Pons (tissue), 1 donor: ENCODE measurements at places on chromosomes 7 and 10.
A peak's percentile ranks its signal among the peaks of the same experiment; 100 is the strongest.

- no peak for DNase-seq
Measured at GRCh38 chr10:22334414-22335172, 10.7 kb upstream of the SPAG6 start.

DNA sequence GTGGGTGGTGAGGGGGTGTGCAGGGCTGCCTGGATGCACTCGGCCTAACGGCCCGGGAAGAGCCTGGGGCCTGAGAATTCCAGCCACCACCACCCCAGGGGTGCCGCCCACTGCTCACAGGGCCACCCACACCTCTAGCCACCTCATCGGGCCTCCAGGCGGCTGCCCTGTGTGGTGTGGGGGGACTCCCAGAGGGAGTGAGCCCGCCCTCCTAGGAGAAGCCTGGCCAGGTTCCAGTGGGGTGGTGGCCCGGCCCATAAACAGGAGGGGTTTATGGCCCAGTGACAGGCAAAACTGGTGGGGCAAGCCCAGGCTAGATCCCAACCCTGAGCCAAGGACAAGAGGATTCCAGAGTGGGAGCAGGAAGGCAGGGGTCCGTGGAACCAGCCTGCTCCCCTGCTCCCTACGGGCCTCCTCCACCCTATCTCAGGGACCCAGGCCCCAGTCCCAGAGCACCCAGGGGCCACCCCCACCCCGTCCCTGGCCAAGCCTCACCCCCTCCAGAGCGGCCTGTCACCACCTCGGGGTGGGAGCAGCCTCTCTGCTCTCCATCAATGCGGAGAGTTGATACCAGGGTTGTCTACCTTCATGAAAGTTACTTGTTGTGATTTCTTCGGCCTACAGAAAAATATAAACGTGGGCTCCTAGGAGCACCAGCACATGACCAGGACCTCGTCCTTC is 20.2 kb upstream of the PDGFA start:
- no peak for DNase-seq

- no peak for DNase-seq
Measured at GRCh38 chr10:24822590-24822989, 98.9 kb upstream of the ARHGAP21 start.

DNA sequence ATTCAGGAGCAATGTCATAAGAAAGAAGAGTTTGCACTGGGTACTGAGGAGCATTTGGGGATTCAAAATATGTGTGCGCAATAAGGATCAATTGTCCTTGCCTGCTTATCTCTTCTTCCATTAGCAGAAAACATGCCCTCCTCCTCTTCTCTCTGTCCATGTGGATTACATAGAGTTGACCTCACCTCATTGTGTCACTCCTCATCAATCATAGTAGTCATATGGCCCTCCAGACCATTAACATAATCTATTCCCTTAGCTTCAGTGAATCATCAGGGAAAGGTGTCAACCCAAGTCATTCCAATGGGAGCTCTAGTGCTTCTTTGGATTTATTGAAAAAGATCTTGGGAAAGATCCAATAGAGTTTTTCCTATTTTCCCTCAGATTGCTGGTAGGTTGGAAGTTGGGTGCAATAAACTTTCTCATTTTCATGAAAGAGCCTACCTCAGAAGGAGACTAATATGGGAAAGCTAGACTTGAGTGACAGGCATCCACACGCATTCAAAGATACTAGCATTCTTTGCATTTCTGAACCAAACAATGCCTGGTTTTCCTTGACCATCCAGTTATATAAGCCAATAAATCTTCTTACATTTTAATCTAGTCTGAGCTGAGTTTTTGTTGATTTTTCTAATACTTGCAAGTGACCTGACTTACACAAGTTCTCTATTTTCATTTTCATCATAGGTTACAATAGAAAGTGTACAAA is 71.5 kb upstream of the FAM13C start:
- no peak for DNase-seq

DNA sequence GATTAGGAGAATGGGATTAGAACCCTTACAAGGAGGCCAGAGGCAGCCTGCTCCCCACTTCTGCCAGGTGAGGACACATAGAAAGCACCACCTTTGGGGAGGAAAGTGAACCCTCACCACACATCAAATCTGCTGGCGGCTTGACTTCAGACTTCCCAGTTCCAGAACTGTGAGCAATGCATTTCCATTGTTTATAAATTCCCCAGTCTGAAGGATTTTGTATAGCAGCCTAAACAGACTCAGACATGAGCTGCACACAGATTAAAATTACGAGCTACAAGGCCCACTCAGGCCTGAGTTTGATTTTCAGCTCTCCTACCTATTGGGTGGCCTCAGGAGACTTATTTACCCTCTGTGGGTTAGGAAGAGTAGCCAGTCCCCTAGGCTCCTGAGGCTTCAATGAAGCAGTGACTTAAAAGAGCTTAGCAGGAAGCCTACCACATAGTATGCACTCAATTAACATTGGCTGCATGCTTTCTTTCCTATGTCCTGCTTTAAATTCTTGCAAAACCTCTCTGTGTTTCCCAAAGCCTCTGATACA is 350.7 kb upstream of the ZMIZ1 start:
- no peak for DNase-seq

- no peak for DNase-seq
Measured at GRCh38 chr10:61565819-61566560, 96.7 kb upstream of the CABCOCO1 start.

DNA sequence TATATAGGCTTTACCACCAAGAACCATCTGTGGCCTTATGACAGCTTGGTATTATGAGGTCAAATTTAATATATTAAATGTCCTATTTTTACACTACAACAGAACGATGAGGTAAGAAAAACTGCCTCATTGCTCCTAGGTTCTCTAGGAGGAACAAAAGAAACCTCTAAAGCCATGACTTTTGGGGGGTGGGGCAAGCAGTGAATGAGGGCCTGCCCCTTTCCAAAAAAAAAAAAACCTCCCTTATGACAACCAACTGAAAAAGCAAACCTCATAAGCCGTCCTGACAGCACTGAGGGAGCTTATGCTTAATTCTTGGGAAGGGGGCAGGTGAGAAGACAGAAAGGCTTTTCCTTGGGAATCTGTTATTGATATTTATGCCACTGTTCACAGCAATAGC is 116.6 kb downstream of the KMT2E start:
- DNase-seq = no peak

- no peak for DNase-seq
Measured at GRCh38 chr7:27176962-27177794, 3.1 kb upstream of the HOXA10 start.

GRCh38 chr7:139732471-139733167 is 45.2 kb downstream of the HIPK2 start:
- DNase-seq = no peak

- DNase-seq = no peak
Measured at GRCh38 chr7:342681-343216, 52.8 kb downstream of the FOXL3 start.

DNA sequence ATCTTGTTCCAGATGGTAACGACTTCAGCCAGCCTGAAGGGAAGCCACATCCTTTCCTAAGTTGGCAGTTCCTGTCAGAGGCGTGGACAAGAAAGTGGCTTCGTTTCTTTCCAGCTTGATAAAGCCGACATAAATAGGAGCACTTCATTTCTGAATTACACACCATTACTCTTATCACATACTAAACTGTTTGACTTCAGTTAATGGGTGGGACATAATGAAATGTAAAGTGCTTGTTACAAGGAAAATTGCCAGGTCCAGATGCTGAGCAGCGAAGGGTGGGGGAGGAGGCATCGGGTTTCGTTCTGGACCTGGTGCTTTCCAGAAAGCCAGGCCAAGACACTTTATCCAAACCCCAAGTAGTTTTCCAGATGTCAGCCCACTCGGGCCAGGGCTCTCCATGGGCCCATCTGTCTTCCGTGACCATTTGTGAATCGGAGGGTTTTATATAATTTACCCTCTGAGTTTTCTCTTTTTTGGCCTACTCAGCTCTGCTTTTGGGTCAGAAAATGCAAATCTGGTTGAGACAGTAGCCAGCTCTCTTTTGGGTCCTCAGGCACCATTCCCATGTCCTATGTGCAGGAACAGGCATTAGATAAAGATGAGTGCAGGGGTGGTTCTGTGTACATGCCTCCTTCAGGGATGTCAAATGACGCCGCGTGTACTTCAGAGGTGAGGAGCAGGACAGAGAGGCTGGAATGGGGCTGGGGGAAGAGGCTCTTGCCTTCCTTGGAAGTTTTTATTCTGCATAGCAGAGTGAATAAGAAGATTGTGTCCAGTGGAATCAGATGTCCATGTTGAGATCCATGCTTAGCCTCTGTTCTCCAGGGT is 90.2 kb downstream of the TACC2 start:
- DNase-seq = no peak

GRCh38 chr7:34838329-34838728 is 180.3 kb downstream of the NPSR1 start:
- peak; percentile 25 for DNase-seq

- DNase-seq = no peak
Measured at GRCh38 chr10:5959581-5960069, 17.7 kb downstream of the IL15RA start.

DNA sequence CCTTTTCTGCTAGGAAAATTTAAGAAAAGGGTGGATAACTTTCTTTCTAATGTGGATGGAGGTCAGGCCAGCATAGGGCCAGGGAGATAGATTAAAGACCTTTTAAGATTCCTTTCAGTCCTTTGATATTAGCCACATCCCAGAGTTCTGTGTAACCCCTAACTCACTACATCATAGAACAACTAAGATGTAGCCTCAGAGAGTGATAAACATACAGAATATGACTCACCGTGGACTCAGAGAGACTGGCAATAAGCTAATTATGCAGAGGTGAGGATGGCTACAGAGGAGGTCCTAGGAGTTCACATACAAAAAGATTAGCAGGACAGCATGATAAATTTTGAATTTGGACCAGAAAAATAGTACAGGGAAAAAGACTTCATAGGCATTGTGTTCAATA is 141.0 kb downstream of the AOAH start:
- DNase-seq = no peak

GRCh38 chr7:85285527-85285926 is 98.7 kb upstream of the SEMA3D start:
- DNase-seq = peak; percentile 22

GRCh38 chr10:33180921-33181320 is 153.5 kb downstream of the NRP1 start:
- DNase-seq = no peak

GRCh38 chr10:71604324-71605018 is 115.1 kb downstream of the C10orf105 start:
- no peak for DNase-seq

DNA sequence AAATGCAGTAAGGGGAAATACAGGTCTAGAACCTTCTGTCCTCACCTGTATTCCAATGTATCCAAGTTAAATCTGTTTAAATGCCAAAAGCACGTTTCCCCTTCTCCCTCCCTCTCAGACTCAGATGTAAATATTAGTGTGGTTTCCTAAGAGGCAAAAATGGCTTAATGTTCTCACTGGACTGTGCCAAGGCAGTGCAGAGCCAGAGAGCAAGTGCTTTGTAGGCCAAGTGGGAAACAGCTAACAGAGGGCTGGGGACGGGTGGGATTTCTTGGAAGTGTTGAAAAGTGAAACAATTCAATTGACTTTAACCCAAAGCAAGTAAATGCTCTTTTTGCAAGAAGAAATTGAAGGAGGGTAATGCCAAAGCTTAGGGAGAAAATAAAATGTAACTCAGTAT is 103.1 kb downstream of the GSAP start:
- no peak for DNase-seq

DNA sequence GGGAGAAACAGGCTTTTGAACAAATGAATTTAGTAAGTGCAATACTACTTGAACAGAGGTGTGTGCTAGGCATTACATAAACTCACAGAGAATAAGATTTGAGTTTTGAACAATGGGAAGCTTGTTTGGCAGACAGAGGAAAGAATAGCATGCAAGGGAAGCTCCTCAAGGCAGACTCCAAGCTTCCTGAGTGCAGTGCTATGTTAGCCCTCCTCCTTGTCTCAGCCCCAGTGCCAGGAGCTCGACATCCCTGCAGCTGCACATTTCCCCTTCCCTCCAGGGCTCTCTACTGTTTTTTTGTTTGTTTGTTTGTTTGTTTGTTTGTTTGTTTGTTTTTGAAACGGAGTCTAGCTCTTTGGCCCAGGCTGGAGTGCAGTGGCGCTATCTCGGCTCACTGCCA is 237.5 kb downstream of the IPMK start:
- no peak for DNase-seq

DNA sequence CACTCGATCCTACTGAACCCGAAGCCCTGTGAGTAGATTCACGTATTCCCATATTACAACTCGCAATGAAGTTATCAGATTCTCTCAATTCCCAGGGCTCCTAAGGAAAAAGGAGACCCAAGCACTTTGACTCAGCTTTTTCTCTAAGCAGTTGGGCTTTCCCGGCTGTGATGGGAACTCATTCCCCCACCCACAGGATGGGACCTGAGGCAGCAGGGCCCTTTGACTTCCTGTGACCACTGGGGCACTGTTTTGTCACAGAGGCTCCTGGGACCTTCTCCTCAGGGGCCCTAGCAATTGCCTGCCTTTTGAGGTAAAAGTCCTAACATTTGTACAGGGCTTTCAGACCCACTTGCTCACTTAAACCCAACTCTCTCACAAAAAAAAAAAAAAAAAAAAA is 122.8 kb upstream of the PDLIM1 start:
- DNase-seq = no peak

- DNase-seq = no peak
Measured at GRCh38 chr7:121504482-121504881, 108.4 kb upstream of the FAM3C start.

- DNase-seq = no peak
Measured at GRCh38 chr10:42149027-42149700, 489.2 kb downstream of the ZNF33B start.

DNA sequence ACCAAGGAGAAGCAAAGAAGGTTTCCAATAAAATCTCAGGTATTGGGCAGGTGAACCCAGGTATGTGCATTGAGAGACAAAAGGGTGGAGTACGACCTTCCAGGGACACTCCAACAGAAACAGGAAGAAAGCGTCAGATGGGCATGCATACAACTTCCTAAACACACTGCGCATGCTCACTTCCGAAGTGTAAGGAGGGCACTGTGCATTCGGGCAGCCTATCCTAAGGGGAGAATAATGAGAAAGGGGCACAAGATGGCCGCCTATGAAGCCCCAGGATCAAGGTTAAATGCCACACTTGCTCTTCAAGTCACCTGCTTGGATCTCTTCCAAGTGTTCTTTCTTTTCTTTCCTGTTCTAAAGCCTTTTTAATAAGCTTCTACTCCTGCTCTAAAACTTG is 39.4 kb upstream of the PRSS1 start:
- DNase-seq = no peak

DNA sequence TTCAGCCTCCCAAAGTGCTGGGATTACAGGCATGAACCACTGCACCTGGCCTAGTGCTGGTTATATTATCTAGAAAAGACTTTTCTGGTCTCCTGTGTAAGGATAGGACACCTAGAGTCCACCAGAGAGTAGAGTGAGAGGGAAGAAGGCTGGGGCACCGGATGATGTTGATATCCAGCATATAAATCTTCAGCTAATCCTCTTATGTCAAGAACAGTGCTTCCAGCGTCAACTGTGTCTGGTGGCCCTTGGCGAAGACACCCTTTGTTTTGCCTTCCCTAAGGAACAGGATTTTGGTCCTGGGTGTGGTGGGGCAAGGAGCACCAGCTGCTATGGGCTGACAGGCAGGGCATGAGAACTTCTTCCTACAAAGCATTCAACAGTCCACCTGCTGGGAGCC is 16.3 kb upstream of the INMT start:
- DNase-seq = no peak
